Stimulated activated CD4-positive, alpha-beta T cell treated with anti-CD3 and anti-CD28 coated beads, Interleukin-4, amount 100 ng/mL, for 4 hours (primary cell): ENCODE measurements at places on chromosomes 16 and 17.

GRCh38 chr17:43613917-43614316, 47.8 kb downstream of the MEOX1 start:
- DNase-seq = no peak

- DNase-seq = no peak
Observed at GRCh38 chr17:29905086-29905878, 24.7 kb downstream of the SSH2 start.

GRCh38 chr16:23595246-23595950, 718 bp downstream of the NDUFAB1 start:
- DNase-seq = no peak

- no peak for DNase-seq
Observed at GRCh38 chr17:954431-955164, 25.0 kb downstream of the NXN start.

DNA sequence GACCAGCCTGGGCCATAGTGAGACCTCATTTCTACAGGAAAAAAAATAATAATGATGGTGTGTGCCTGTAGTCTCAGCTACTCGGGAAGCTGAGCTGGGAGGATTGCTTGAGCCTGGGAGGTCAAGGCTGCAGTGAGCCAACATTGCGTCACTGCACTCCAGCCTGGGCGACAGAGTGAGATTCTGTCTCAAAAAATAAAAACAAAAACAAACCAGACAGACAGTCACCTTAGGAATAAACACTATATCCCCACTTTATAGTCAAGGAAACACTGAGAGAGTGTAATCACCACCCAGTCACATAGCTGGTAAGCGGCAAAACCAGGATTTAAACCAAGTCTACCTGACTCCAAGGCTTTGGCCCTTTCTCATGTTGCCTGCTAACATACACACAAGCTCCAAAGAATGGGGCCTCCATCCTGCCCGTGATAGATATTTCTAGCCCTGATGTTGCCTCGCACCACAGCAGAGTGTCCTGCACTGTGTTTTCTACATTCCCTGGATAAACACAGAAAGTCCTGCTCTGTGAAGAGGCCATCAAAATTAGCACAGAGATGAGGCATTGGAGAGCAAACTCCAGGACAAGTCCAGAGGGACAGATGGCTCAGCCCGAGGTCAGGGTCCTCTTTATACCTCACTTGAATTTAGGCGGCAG, 66.1 kb upstream of the SMURF2 start:
- DNase-seq = no peak
